ENCODE measurements at places on chromosomes 4 and X. TPM values are rescaled to one million over a fixed set of nuclear protein-coding genes. Genes with fewer than 3 reads are reported as not detected.

The USP17L20 gene
- not detected for total RNA-seq

The TBX22 gene
- total RNA-seq, result not detected

The CAPN6 gene
- total RNA-seq, result 0.24 TPM

The JCHAIN gene
- total RNA-seq, result not detected

The PASD1 gene
- not detected for total RNA-seq

The GAGE12E gene
- total RNA-seq, result not detected

The MAGEE2 gene
- total RNA-seq, result not detected

The KCNIP4 gene
- total RNA-seq, result 0.48 TPM

The CXCL3 gene
- total RNA-seq, result 4.1 TPM

The FATE1 gene
- total RNA-seq, result not detected

The ARHGAP36 gene
- not detected for total RNA-seq

The FAM9B gene
- total RNA-seq, result not detected

The RIBC1 gene
- 0.43 TPM for total RNA-seq

The FAM53A gene
- 3.6 TPM for total RNA-seq

The SHOX gene
- not detected for total RNA-seq

The RGN gene
- total RNA-seq, result 0.43 TPM

The PWWP3B gene
- total RNA-seq, result 0.24 TPM

The CXCL6 gene
- 30.8 TPM for total RNA-seq

The FMR1NB gene
- total RNA-seq, result not detected

The TEX13C gene
- total RNA-seq, result not detected

The GUCY1A1 gene
- 0.64 TPM for total RNA-seq

The NWD2 gene
- under 0.01 TPM for total RNA-seq

The EFHC2 gene
- 0.24 TPM for total RNA-seq

The CCNG2 gene
- 21.3 TPM for total RNA-seq

The DOK7 gene
- 5.5 TPM for total RNA-seq

The FAM9C gene
- not detected for total RNA-seq

The ARMCX6 gene
- 21.0 TPM for total RNA-seq

The FRMD7 gene
- not detected for total RNA-seq

The ZNF718 gene
- total RNA-seq, result 4.6 TPM

All from tracheal epithelial cell (primary cell).